ENCODE measurements at places on chromosomes 11 and 22. TPM values are rescaled to one million over a fixed set of nuclear protein-coding genes. Genes with fewer than 3 reads are reported as not detected.
A peak's percentile ranks its signal among the peaks of the same experiment; 100 is the strongest.

DNA sequence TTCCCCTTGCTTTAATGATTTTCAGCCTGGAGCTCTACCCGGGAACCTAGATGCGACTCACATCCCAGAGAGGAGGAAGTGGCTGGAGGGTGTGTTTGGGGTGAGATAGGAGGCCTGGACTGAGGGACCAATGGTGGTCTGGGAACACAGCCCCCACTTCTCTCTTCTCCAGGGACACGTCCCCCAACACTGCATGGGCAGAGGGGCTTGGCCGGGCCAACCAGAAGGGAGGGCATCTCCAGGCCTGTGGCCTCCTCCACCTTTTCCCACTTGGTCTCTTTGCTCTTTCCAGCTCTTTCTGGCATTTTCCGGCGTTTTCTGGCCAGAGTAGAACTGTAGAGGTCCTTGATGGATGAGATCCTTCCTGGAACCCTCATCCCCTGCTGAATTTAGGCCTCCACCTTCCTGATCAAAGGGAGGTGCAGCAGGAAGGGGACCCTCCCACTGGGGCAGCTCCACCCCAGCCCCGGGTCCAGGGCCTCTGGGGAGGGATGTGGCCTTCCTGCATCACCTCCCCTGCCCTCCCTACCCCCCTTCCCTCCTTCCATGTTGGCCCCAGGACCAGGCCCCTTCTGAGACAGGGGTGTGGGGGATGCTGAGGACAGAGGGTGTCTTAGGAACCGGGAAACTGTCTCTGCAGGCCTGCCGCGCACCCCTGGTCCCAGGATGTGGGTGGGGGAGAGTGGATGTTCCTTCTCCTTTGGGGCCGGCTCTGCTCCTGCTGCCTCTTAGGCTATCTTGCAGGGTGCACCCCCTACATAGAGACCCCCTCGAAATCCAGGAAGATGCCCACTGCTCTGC lies 24.4 kb downstream of the MRGPRG start:
- no peak overlapping the region for H3K4me3 ChIP-seq
- no peaks in the 10 kb centered on the region for H3K27me3 ChIP-seq
- no peak for DNase-seq
- no peaks in the 10 kb centered on the region for H3K36me3 ChIP-seq
- no peak overlapping the region for H3K27ac ChIP-seq
- no peaks in the 10 kb centered on the region for H3K4me1 ChIP-seq

MIOX gene
- total RNA-seq: not detected

- H3K4me3 ChIP-seq: no peak overlapping the region
- H3K27ac ChIP-seq: no peak overlapping the region
- no peaks in the 10 kb centered on the region for H3K36me3 ChIP-seq
- no peak for DNase-seq
- no peaks in the 10 kb centered on the region for H3K27me3 ChIP-seq
- H3K4me1 ChIP-seq: no peaks in the 10 kb centered on the region
Observed at GRCh38 chr11:74011360-74012073, 2.6 kb upstream of the UCP3 start.

DNA sequence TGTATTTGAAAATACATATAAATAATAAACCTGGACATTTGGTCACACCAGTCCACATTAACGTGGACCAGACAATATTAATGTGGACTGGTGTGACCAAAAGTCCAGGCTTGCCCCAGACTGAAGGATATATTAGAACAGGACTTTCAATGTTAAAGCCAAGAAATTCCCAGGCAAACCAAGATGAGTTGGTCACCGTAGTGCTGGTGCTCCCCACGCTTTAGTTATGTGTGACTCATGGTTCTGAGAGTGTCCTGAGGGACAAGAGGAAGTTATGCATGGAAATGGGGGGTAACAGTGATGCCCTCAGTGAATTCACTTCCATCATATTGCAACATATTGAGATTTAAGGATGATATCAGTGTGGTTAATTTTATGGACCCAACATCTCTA lies 31.4 kb downstream of the POU2AF1 start:
- H3K36me3 ChIP-seq: no peaks in the 10 kb centered on the region
- DNase-seq: no peak
- H3K4me3 ChIP-seq: no peak overlapping the region

- H3K4me1 ChIP-seq: no peaks in the 10 kb centered on the region
- DNase-seq: no peak
- no peaks in the 10 kb centered on the region for H3K36me3 ChIP-seq
- H3K27me3 ChIP-seq: no peaks in the 10 kb centered on the region
- no peak overlapping the region for H3K27ac ChIP-seq
Observed at GRCh38 chr11:115874843-115875242, 370.6 kb upstream of the CADM1 start.

DNA sequence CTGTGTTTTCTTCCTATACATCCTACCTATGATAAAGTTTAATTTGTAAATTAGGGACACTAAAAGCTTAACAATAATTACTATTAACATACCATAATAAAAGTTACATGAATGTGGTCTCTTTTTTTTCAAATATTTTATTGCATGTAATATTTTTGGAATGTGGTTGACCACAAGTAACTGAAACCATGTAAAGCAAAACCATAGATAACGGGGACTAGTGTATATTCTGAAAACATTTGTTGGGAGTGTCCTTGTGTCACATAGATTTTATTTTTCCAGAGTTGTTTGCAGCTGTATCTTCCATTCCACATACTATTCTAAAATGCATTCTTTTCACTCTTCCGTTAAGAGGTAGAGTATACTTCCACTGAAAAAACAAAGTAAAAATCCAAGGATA lies 200.4 kb downstream of the KIF18A start:
- H3K4me3 ChIP-seq: no peak overlapping the region
- H3K36me3 ChIP-seq: no peaks in the 10 kb centered on the region
- H3K4me1 ChIP-seq: no peaks in the 10 kb centered on the region
- H3K27me3 ChIP-seq: no peaks in the 10 kb centered on the region

DNA sequence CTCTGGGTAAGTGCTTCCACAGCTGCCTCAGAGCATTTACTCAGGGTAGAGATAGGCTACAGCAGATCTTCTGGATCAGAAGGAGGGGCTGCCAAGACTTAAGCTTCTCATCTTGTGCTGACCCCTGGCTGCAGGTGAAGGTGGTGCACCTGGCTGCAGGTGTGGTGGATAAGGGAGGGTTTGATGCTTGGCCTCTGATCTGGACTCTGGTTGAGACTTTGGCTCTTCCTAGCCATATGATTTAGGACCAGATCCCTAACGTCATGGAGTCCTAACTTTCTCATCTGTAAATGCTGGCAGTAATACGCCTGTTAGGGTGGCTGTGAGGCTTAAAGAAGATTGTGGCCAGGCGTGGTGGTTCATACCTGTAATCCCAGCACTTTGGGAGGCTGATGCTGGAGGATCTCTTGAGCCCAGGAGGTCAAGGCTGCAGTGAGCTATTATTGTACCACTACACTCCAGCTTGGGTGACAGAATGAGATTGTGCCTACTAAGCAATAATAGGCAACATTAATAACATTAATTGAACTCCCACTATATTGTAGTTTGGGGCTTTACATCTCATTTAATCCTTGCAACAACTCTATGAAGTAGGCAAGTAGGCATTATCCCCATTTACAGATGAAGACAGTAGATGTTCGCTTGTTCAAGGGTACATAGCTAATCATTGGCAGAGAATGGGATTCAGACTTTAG lies 10.7 kb downstream of the DTX4 start:
- peaks cover 42% of the 10 kb centered on the region for H3K4me1 ChIP-seq
- DNase-seq: peak; percentile 40
- H3K27me3 ChIP-seq: no peaks in the 10 kb centered on the region
- H3K4me3 ChIP-seq: no peak overlapping the region

DNA sequence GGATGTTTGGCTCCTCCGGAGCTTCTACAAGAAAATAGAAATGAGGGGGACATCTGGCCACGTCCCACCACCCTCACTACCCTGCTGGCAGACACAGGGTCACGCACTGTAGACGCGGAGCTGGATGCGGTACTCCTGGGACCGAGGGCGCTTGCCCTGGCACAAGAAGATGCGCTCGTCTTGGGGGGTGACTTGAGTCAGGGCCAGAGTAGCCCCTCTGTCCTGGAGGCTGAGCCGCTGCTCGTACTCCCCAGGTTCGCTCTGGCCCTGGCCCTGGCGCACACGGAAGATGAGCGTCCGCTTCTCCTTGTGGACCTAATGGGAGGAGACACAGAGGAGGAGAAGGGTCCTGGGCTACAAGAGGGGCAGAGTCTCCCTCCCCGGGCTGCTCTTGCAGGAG lies 2.2 kb downstream of the MCAM start:
- peaks cover 7% of the 10 kb centered on the region for H3K27me3 ChIP-seq
- H3K36me3 ChIP-seq: no peaks in the 10 kb centered on the region
- no peak overlapping the region for H3K4me3 ChIP-seq

Data from body of pancreas (tissue), 4 donors.